M059J (cell line): ENCODE measurements at places on chromosomes 2 and 18. TPM values are rescaled to one million over a fixed set of nuclear protein-coding genes. Genes with fewer than 3 reads are reported as not detected.

ANKRD44 gene
- 6.0 and 10.3 TPM in 2 replicates for total RNA-seq

ZNF804A gene
- total RNA-seq, result 1.1 and 1.6 TPM in 2 replicates

CHRNA1 gene
- 0.17 TPM in 1 of 2 replicates, not detected in the other for total RNA-seq

SLC14A1 gene
- 4.6 and 4.8 TPM in 2 replicates for total RNA-seq

PDCD1 gene
- total RNA-seq, result not detected in 2 replicates

IL1F10 gene
- not detected in 2 replicates for total RNA-seq

PLCD4 gene
- 0.34 and 0.39 TPM in 2 replicates for total RNA-seq

FBXO11 gene
- total RNA-seq, result 14.9 and 28.3 TPM in 2 replicates

REG3G gene
- total RNA-seq, result not detected in 2 replicates

TTC31 gene
- total RNA-seq, result 10.0 and 13.6 TPM in 2 replicates

ONECUT2 gene
- total RNA-seq, result 1.2 and 1.5 TPM in 2 replicates

IL1RN gene
- 0.05 TPM in 1 of 2 replicates, not detected in the other for total RNA-seq

DNA sequence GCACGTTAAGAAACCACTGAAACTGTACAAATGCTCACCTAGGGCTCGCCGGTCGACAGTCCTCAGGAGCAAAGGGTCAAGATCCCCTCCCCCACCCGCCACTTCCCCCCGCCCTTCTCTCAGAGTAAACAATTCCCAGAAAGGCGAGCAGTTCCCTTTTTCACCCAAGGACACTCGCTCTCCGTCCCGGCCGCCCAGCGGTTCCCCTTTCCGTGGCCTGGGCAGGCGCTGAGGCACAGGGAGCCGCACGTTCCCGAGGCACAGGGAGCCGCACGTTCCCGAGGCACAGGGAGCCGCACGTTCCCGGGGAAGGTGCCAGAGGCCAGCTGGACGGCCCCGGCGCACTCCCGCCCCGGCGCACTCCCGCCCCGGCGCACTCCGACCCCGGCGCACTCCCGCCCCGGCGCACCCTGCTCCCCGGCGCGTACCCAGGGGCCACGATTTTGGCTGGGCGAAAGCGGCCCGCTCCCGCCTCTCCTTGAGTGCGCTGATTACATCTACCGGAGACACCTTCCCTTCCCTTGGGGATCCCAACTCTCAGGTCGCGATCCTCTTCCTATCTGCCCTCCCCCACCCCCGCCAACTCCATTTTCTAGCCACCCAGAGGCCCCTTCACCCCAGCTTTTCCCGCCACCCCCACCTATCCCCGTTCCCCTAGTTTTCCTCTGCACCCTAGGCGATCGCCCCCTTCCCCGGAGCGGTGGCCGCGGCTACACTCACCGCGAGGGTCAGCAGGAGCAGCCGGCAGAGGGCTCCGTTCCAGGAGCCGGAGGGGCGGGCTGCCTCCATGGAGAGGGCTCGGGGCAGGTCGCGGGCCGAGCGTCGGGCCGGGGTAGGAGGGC is 817 bp downstream of the DSC2 start:
- DNase-seq, result no peak

DNA sequence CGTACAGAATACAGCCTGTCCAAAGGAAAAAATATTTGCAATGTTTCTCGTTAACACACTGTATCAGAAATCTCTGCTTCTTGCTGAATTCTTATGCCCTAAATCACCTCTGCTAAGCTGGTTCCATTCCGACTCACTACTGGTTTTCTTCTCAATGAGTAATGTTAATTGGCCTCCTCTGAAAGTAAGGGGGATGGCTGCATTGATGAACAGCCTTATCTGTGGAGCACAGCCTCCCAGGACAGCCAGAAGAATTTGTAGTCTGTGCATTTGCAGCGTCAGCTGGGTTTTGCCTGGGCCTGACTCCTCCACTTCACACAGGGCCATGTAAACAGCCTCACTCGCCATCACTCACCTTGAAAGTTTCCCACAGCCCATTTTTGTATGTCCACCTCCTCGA is 127.7 kb downstream of the RNF152 start:
- peak; percentile 48 for DNase-seq

GRCh38 chr2:20468549-20469500 is 22.0 kb downstream of the RHOB start:
- DNase-seq, result no peak

- DNase-seq, result no peak
These were observed 14.3 kb upstream of the CD28 start for GRCh38 chr2:203692031-203692710.

GRCh38 chr18:13658436-13659204 is 67.7 kb downstream of the FAM210A start:
- no peak for DNase-seq

DNA sequence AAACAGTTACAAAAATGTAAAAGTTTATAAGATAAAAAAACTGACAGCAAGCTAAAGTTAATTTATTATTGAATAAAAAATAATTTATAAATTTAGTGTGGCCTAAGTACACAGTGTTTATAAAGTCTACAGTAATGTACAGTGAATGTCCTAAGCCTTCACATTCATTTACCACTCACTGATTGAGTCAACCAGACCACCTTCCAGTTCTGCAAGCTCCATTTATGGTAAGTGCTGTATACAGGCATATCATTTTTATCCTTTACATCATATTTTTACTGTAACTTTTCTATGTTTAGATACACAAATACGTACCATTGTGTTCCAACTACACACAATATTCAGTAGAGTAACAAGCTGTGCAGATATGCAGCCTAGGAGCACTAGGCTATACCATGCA is 184.2 kb upstream of the LRATD1 start:
- DNase-seq, result no peak

GRCh38 chr18:59617468-59617932 is 79.7 kb downstream of the CCBE1 start:
- peak; percentile 72 for DNase-seq

DNA sequence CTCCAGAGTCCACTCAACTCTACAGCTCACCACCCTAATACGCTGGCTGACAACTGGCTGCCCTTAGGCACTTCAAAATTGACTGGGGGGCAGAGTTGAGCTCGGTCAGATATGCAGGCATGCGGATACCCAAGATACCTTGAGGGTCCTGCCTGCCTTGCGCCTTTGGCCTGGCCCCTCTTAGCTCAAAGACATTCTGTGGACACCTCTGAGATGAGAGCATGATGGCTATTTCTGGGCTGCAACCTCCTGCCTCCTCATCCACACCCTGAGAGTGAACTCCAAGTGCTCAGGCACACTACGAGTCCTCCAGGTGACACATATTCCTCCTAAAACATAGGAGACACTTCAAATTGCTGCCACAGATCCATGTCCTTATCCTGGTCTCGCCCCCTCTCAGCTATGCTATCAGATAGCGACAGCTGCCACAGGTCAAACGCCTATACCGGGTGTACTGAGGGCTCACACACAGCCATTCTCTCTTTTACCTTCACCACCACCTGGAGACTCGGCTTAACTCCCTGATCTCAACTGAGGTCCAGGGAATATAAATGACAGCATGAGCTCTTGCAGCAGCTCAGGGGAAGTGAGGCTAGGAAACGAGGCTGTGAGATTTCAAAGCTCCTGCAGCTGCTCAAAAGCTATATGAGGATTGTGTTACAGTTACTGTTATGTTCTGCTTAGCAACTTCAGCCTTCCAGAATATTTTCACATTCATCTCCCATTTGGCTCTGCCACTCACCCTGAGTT is 60.5 kb upstream of the TEX51 start:
- no peak for DNase-seq

GRCh38 chr2:192243488-192243887 is 48.8 kb upstream of the TMEFF2 start:
- DNase-seq, result peak; percentile 22

DNA sequence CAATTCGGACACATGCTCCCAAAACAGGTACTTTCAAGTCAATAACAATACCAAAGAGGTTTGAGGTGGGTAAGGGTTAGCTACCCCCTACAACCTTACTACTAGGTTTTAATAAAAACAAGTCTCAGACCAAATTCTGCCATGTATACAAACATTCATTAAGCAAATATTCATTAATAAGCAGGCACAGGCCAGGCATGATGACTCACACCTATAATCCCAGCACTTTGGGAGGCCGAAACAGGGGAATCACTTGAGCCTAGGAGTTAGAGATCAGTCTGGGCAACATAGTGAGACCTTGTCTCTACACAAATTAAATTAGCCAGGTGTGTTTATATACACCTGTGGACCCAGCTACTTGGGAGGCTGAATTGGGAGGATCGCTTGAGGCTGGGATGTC is 11.7 kb upstream of the ELAC1 start:
- peak; percentile 9 for DNase-seq

DNA sequence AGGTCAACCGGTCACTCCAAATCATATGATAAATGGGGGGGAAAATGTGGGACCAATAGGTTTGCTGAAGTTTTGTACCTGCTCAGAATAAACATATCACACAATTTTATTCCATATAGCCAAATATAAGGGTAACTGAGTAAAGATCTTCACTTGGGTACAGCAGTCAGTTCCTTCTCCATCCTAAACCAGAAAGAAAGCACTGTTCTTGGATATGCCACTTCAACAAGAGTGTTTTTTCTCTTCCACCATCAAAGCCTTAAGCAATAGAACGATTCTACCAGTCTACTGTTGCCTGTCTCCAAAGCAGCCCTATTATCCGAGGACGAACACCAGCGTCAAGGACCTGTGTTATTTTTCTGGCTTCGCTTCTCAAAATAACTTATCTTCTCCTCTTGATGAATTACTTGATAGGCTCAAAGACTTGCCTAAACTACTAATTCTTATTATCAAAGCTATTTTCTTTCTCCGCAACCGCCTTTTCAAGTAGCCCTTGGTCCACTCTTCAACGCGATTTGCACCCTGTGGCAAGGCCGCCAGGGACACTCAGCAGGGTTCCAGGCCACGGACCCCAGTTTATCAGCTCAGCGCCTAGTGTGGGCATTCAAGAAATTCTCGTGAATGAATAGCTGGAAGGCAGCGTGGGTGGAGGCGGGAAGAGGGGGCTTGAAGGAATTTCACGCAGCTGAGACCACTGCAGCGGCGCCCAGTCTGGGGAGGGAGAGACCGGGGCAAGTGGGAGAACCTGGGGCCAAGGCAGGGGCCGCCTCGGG is 646 bp downstream of the ALS2 start:
- DNase-seq, result peak; percentile 48

- DNase-seq, result no peak
These were observed 34.0 kb downstream of the MTHFD2 start for GRCh38 chr2:74232426-74232825.

GRCh38 chr2:40043191-40043590 is 264.1 kb upstream of the THUMPD2 start:
- peak; percentile 29 for DNase-seq

- peak; percentile 69 for DNase-seq
These were observed 36.2 kb downstream of the EIF2AK3 start for GRCh38 chr2:88590998-88591613.

DNA sequence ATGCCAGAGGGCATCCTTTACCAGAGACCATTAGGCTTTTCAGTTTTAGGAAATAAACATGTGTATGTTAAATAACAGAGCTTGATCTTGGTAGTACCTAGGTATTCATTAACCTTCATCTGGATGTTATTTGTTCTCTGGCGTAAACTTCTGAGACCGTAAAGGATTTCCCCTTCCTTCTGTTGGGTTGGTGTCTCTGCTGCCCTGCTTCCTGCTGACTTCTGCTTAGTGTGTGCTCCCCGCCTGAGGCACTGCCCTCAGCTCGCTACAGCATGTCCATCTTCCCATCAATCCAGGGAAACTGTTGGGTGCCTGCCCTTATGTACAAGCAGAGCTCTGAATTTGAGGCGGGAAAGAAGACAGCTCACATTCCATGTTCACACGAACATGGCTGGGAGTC is 177.9 kb downstream of the TPGS2 start:
- no peak for DNase-seq

DNA sequence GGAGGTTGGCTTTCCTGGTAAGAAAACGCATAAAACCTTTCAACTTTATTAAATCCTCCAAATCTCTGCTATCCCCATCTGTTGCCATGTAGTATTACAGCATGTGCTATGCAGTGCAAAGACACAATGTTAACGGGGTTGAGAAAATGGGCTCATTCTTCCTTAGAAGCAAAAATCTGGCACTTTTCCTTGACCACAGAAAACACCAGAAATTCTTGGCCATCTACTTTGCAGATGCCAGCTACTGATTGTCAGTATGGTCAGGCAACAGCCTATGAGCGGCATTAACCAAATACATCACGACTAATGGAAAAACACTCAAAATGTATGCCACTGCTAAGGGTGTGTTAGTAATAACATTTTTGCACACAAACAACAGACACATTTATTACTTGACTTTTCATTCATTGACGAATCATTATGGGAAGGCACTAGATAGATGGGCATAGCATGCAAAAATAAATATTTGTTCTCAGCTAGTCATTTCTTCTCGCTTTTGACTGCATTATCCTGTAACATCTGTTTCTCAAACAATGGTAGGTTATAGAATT is 65.2 kb upstream of the CRIM1 start:
- DNase-seq, result peak; percentile 78

- no peak for DNase-seq
These were observed 3.4 kb downstream of the IRS1 start for GRCh38 chr2:226796012-226796839.

GRCh38 chr2:12685956-12686355 is 30.8 kb upstream of the TRIB2 start:
- DNase-seq, result no peak

- no peak for DNase-seq
These were observed 148.7 kb downstream of the TPO start for GRCh38 chr2:1561811-1562421.

- no peak for DNase-seq
These were observed 7.6 kb downstream of the CYP26B1 start for GRCh38 chr2:72139874-72140620.

GRCh38 chr2:109080109-109080508 is 48.9 kb upstream of the SH3RF3 start:
- DNase-seq, result no peak

DNA sequence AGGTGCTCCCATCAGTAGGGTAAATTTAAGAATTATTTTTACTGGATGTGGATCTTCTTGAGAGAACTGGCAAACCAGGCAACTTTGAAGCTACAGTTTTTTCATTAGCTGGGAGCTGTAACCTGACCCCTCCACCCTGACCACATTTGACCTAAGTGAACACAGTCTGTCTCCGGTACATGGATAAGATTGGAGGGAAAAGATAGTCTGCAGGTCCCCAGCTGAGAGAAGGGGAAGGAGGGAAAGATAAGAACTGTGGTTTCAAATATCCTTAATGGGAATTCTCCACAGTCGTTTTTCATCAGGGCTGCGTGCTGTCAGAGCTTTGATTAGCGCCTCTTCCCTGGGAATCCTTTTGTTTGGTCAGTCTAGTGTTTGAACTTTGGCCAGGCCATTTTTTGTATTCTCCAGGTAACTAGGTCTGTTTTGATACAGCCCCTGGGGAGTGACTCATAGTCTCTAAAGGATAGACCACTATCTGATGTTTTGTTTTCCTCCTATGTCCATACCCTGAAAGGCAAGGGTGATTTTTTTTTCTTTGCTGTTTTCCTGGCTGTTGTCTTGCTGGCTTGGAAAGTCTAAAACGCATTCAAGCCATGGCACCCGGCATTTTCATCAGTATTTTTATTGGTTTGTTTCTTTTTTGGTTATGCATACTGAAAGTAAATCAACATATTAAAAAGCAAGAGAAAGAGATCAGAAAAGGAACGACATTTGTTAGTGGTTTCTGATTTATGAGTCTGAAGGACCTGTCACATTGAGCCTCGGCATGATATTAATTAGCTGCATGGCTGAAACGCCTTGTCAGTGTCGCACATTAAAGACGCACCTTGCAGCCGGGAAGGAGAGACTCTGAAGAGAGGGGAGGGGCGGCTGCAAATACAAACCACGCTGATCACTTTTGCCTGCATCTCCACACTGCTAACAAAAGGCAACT is 183.4 kb upstream of the FN1 start:
- peak; percentile 94 for DNase-seq
